Inflammatory macrophage treated with lipopolysaccharide for 4 hours (primary cell): ENCODE measurements at places on chromosomes 7 and 10.

DNA sequence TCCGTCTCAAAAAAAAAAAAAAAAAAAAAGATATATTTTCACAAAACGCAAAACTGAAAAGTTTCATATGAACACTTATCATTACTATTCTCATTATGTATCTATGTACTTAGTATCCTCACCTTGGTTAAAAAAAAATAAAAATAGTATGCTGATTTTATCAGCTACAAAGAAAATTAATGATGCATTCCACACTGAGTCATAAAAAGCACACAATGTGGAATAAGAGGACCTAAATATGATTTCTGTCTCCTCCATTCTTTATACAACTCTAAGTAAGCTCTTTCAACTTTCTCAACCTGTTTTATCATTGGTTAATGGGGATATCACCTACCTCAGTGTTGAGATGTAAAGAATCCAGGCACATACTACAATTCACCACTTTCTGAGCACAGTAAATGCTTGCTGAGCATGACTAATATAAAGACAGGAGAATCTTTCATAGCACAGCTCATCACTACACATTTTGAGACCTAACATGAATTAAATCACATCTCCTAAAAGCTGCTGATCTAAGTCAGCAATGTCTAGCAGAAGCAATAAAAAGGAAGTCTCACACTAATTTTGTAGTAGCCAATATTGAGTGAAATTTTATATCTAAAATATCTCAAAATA is 2.7 kb downstream of the SNX13 start:
- DNase-seq: no peak

DNA sequence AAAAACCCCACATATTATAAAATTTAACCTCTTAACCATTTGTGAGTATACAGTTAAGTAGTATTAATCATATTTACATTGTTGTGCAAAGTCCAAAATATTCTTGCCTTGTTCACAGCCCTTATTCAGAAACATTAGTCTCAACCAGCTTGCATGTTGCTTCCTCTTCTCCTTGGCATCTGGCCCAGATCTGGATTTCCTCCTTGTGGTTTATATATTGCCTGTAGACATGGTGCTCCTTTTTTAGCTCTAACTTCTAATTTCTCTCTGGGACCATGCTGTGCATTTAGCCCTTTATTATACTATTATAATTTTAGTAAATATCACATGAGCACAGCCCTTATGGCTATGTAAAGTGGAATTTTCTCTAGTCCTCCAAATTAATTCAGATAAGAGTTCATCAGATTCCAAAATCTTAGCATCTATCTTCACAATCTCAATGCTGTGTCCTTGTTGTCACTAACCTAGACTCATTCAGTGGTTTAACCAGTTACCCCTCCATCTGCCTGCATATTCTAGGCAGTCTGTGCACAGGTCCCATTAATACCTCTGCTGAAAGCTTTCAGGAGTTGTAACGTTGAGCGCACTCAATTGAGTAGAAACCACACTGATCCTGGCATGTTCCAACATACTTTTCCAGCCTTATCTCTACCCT is 7.9 kb downstream of the CPED1 start:
- DNase-seq: peak; percentile 94

DNA sequence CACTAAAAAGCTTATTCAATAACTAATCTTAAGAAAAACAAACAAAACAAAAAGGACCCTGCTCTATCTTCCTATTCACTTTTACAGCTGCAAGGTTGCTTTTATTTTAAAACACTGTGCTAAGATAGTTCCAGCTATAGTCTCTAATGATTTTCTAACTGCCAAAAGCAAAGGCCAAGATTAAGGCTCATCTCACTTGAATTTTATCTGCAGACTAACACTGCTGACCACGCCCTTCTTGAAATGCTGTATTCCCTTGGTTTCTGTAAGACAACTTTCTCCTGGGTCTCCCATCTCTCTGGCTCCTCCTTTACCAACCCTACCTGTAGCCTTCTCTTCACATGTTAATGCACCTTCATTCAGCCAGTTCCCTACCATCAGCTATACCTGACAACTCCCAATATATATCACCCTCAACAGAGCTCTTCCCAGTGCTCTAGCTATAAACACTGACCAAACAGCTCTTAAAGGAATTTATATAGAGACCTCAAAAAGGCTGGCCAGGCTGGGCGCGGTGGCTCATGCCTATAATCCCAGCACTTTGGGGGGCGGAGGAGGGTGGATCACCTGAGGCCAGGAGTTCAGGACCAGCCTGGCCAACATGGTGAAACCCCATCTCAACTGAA is 11.7 kb downstream of the SRPK2 start:
- DNase-seq: no peak

- peak; percentile 35 for DNase-seq
These were observed 1.7 kb upstream of the SPACDR start for GRCh38 chr7:100465702-100466311.

GRCh38 chr10:34491678-34492077 is 323.4 kb downstream of the PARD3 start:
- DNase-seq: no peak

- no peak for DNase-seq
These were observed 165.2 kb upstream of the PPP2R2D start for GRCh38 chr10:131735577-131735976.

GRCh38 chr7:42677751-42678699 is 233.8 kb downstream of the C7orf25 start:
- no peak for DNase-seq

GRCh38 chr10:34813626-34814222 is 1.4 kb downstream of the PARD3 start:
- DNase-seq: no peak

- DNase-seq: no peak
These were observed 38.8 kb downstream of the GRB10 start for GRCh38 chr7:50743893-50744292.

GRCh38 chr7:80829527-80829926 is 89.3 kb downstream of the SEMA3C start:
- peak; percentile 22 for DNase-seq
